ENCODE measurements at places on chromosomes 11 and 22. TPM values are rescaled to one million over a fixed set of nuclear protein-coding genes. Genes with fewer than 3 reads are reported as not detected.

- DNase-seq, result no peak
These were observed 46.7 kb upstream of the SCUBE2 start for GRCh38 chr11:9138133-9138453.

- DNase-seq, result no peak
These were observed 4.1 kb downstream of the CHRM4 start for GRCh38 chr11:46387456-46387855.

DNA sequence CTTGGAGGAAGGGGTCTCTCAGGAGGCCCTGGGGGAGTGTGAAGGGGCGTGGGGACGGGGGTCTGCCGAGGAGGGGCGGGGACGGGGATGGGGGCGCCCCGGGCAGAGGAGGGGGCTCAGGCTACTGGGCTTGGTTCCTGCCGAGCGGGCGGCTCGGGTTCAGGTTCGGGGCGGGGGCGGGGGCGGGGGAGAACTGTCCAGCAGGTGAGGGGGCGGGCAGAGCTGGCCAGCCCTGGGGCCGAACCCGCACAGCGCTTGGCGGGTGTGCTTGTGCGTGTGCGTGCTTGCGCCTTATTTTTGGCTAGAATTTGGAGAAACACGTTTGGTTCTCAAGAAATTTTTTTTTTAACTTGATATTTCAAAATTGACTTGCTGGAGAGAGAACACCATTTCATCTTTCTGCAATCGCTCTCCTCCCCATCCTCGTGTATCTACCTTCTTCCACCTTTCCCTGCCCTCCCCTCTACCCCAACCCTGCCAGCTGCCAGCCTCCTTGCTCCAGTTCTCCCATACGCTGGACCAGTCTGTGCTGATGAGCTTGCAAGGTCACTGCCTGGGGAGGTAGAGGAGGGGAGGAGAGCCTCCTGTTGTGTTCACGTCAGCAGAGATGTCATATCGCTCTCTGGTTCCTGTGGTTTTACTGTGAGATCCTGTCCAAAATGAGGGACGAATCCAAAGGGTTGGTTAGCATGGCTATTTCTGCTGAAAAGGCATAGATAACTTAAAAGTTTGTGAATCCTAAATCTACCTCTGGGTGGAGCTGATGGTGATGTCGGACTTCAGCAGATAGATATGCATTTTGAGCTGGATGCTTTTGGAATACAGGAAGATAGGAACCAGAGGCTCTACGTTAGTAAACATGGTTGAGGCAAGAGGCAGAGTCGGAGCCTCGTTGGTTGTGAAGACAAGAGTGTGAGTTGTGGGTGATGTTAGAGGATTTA lies 668 bp downstream of the MADD start:
- peak; percentile 78 for DNase-seq

DNA sequence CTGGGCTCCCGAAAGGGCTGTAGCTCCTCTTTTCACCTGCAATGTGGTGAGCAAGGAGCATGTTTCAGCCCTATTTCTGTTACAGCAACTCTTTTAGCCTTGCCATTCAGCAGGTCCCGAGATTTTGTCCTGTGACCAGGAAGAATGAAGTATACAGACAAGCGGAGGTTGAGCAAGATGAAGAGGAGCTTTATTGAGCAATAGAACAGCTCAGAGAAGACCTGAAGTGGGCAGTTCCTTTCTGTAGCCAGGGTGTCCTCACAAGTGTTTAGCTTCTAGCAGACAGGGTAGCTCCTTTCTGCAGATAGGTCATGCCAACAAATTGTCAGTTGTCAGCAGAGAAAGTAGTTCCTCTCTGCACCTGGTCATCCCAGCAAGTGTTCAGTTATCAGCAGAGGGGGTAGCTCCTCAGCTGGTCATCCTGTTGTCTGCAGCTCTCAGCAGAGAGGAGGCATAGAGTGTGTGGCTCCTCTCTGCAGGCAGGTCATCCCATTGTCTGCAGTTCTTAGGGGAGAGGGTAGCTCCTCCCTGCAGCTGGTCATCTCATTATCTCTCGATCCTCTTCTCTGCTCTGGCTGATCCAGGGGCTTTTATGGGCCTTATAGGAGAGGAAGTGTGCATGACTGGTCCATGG lies 5.4 kb upstream of the OR56A4 start:
- DNase-seq, result no peak

KDM4E gene
- not detected for polyA plus RNA-seq
